ENCODE measurements at places on chromosomes 5 and 9.

DNA sequence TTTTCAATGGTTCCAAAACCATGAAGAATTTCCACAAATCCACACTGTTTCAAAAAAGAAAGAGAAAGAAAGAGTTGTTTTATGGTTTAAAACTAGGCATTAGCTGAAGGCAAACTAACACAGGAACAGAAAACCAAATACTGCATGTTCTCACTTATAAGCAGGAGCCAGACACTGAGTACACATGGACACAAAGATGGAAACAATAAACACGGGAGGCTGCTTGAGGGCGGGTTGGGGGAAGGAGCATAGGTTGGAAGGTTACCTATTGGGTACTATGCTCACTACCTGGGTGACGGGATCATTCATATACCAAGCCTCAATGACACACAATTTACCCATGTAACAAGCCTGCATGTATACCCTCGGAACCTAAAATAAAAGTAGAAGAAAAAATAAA is 45.0 kb downstream of the SEMA6A start:
- no peak for DNase-seq

- DNase-seq = no peak
Observed at GRCh38 chr9:21902136-21902535, 92.1 kb downstream of the CDKN2A start.

- no peak for DNase-seq
Observed at GRCh38 chr5:159402311-159402710, 72.0 kb upstream of the IL12B start.

GRCh38 chr5:158450751-158451171 is 591.8 kb upstream of the CLINT1 start:
- no peak for DNase-seq
